ENCODE measurements at places on chromosomes 11 and 22.

DNA sequence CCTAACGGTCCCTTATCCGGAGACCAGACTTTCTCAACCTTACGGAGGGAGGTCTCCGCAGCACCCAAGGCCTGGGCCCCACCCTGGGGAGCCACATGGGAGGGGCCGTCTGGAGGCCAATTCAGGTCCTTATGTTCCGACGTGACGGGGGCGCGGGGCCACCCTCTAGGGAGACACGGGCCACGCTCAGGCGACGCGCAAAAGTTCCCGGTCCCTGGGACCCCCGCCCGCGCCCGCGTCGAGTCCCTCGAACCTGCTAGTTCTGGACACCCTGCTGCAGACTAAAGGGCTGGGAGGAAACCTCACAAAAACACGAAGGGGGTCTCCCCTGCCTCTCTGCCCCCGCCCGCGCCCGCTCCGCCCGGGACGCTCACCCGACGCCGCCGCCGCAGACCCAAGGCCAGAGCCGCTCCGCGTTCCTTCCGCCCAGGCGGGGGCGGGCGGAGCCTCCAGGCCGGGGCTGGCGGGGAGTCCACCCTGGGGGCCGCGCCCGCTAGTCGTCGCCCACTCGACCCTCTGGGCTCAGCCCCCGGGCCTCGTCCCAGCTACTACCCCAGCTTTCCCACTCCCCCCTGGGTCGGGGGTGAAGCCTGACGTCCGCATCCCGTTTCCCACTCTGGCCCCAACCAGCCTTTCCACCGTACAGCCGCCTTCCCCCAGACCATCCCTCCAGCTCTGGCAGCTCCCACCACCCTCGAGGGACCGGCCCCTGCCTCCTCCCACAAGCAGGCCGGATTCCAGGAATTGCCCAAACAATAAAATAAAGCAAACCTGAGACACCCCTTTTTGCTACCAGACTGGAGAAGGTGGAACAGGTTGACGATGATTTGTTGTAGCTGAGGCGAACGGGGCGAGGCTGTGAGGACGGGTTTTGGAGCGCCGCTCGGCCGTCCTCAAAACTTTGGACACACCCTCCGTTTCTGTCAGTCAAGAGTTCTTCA, 2.7 kb downstream of the RNH1 start:
- no peak for DNase-seq

DNA sequence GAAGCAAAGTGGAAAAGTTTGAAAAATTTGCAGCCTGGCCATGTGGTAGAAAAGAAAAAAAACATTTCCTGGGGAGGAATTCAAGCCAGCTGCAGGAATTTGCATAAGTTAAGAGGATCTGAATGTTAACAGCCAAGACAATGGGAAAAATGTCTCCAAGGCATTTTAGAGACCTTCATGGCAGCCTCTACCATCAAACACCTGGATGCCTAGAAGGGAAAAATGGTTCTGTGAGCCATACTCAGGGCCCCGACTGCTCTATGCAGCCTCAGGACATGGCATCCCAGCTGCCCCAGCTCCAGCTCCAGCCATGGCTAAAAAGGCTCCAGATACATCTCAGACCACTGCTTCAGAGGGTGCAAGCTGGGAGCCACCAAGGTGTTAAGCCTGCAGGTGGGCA, 149.1 kb upstream of the SOX6 start:
- DNase-seq = no peak

DNA sequence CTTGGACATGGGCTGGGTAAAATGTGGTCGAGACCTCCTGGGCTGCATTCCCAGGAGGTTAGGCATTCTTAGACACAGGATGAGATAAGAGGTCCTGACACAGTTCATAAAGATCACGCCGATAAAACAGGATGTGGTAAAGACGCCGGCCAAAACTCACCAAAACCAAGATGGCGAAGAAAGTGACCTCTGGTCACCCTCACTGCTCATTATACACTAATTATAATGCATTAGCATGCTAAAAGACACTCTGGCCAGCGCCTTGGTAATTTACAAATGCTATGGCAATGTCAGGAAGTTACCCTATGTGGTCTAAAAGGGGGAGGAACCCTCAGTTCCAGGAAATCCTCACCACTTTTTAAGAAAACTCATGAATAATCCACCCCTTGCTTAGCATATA, 983.3 kb downstream of the OPCML start:
- DNase-seq = no peak

DNA sequence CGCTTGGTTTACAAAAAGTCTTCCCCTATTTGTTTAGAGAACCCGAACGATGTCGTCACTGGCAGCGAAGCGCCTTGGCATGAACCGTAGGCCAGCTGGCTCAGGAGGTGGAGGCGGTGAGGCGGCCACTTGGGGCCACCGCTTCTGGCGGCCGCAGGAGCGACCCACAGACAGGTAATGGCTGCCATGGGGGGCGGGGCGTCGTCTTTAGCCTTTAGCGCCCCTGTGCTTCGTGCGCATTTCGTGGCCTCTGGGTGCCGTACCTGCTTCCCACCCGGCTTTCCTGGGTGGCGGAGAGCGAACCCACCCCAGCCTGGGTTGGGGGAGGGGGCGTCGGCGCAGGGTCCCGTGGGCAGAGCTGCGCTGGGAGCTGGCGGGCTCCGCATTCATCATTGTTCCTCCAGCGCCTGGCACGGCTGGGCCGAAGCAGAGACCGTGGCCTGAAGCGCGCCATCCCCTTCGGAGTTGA, 469 bp upstream of the OSBP2 start:
- peak; percentile 58 for DNase-seq

- no peak for DNase-seq
Observed at GRCh38 chr11:125263268-125263790, 98.8 kb downstream of the PKNOX2 start.

GRCh38 chr11:95680169-95680929, 109.2 kb downstream of the FAM76B start:
- DNase-seq = no peak

GRCh38 chr11:43947815-43948214, 5.4 kb downstream of the C11orf96 start:
- DNase-seq = no peak

DNA sequence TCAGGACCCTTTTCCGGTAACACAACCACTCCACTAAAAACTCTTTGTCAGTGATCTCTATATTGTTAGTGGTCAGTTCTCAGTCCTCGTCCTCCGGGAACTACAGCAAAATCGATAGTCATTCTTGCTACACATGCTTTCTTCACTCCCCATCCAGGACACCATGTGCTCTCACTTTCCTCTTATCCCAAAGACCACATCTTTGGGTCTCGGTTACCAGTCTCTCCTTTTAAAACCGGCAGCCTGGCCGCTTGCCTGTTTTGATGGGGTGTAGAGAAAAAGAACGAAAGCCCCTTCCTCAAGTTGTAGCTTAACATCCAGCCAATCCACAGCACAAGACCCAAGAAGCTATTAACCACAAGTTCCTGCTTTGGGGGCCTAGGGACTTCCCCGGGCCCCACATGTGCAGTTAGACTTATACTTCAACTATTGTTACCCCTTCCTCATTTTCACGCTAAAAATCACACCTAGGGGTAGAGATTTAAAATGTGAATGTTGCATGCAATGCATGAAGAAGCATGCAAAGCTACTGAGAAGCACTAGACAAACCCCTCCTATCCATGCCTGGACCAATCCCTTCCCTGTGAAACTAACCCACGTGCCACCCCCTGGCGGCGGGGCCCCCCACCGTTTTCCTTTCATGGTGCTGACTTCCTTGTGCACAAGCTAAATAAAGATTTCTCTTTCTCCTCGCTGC, 1.5 kb upstream of the TOLLIP start:
- DNase-seq = peak; percentile 71

DNA sequence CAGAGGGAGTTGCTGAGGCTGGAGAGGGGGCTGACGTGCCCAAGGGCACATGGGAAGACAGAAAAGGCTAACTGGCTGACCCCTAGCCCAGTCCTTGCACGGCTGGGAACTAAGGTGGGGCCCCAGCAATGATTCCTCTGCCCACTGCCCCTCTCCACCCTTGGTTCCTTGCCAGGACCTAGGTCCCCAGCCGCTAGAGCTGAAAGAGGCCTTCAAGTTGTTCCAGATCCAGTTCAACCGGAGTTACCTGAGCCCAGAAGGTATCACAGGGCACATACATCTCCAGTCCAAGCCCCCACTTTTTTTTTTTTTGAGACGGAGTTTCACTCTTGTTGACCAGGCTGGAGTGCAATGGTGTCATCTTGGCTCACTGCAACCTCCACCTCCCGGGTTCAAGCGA, 390 bp downstream of the CTSW start:
- DNase-seq = no peak

GRCh38 chr11:1844221-1845094, 5.7 kb downstream of the TNNI2 start:
- DNase-seq = no peak

Data from activated CD8-positive, alpha-beta memory T cell treated with anti-CD3 and anti-CD28 coated beads, Interleukin-2, amount 50 U/mL, for 4 hours (primary cell).